ENCODE measurements at places on chromosomes 3 and 15.

DNA sequence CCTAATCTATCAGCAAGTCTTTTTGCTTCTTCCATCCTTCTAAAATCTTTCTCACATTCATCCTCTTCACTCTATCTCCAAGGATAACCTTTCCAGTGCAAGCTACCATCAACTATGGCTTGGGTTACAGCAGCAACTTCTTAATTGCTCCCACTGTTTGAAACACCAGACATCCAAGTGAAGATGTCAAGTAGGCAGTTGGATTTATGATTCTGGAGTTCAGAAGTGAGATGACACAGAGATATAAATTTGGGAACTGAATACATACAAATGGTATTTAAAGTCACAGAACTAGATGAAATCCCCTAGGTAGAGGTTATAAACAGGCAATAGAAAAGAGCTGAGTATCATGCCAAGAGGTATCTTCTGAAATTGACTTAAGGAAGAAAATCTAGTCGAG is 3.7 kb downstream of the UBR1 start:
- DNase-seq: no peak

GRCh38 chr3:30324587-30324986 is 281.8 kb upstream of the TGFBR2 start:
- no peak for DNase-seq

DNA sequence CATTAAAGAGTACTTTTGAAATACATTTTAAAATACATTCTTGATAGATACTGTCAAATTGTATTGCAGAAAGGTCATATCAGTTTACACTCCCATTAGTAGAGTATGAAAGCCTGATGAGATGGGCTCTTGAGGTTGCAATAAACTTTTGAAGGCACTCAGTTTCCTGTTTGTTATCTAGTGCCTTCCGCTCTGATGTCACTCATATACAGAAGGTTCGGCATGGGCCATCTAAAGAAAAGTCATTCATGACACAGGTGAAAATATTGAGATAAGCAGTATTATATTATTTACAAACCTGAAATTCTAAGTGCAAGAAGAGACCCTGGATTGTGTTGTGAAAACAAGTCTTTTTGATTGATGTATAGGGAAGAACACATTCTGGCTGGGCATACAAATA is 36.5 kb upstream of the DENND4A start:
- DNase-seq: no peak

- DNase-seq: no peak
Observed at GRCh38 chr15:49876401-49877038, 242.5 kb downstream of the ATP8B4 start.

DNA sequence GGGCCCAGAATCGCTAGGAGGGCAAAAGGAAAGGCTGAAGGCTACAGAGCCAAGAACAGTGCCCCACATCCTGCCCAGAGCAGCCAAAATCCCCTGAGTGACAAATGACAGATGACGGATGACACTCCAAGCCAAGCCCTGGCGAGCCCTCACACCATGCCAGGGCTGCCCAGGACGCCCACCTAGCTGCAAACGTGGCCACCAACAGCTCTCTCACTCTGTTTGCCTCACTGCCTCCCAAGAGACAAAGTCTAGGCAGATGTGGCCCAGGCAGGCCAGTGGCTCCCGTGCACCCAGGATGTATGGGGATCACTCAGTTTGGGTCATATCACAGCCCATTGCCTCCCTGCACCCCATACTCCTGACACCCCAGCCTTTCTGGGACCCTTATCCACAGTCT is 270.1 kb upstream of the NSMCE3 start:
- DNase-seq: no peak

DNA sequence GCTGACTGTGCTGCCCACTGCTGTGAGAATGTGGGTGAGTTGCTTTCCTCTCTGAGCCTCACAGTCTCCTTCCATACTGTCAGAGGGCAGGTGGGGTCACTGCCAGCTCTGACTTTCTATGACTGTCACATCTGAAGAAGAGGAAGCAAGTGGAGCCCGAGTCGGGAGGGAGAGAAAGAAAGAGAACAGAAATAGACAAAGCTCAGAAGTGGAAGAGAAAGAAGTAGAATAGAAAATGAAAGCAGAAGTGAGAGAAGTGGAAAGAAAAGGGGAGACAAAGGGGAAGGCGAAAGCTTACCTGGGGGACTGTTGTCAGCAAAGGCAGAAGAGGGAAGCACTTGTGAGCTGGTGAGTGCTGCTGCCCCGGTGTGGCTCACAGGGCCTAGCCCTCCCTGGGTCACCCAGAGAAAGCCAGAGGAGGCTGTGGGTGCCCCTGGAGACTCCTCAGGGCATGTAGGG is 57.9 kb downstream of the EPHB1 start:
- DNase-seq: no peak

GRCh38 chr3:41955192-41955591 is 6.7 kb downstream of the ULK4 start:
- no peak for DNase-seq

- no peak for DNase-seq
Observed at GRCh38 chr3:111588527-111588926, 6.6 kb downstream of the ZBED2 start.

- DNase-seq: no peak
Observed at GRCh38 chr3:192858849-192859585, 58.6 kb downstream of the MB21D2 start.

- DNase-seq: no peak
Observed at GRCh38 chr3:83426300-83426699, 1532.5 kb upstream of the CADM2 start.

DNA sequence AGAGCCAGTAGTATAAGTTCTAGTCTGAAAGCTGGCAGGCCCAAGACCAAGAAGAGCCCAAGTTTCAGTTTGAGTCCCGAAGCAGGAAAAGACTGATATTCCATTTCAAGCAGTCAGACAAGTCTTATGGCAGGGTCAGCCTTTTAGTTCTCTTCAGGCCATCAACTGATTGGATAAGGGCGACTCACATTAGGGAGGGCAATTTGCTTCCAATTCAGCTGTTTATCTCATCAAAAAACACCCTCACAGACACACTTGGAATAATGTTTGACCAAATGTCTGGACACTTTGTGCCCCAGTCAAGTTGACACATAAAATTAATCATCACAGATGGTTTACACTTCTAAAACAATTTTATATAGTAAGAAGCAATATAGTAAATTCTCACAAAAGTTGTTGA is 69.7 kb downstream of the UBE2E2 start:
- no peak for DNase-seq

DNA sequence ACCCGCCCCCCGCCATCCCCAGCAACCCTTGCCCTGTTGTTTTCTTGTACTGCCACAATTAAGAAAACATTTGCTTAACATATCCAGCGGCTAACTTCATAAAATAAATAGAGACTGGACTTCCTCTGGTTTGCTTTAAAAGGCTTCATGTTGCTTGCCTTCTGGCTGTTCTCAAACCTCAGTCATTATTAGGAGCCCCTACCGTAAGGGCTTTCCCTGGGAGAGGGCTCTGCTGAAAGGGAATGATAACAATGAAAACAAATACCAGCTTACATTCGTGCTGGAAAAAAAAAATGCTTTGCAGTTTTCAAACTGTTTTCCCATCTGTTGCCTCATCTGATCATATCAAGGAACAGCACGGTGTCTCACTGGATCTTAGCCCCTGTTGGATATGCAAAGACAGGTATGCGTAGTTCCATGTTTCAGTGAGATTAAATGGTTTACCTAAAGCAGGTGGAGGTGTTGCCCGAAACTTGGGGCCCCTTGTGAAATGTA is 77.2 kb upstream of the VGLL4 start:
- DNase-seq: no peak

DNA sequence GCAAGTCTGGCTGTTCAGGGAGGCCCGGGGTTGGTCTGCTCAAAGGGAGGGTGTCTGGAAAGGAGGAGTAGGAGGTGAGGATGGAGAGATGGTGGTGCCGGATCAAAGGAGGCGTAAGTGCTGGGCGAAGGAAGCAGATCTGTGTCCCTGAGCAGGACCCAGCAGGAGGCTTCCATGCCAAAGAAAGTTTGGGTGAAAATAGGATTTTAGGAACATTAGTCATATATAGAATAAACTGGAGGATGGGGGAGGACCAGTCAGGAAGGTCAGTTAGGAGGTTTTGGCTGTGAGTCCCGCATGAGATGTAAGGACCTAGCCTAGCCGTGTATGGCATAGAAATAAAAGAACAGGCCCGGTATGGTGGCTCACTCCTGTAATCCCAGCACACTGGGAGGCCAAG is 28.6 kb upstream of the VPS8 start:
- no peak for DNase-seq

DNA sequence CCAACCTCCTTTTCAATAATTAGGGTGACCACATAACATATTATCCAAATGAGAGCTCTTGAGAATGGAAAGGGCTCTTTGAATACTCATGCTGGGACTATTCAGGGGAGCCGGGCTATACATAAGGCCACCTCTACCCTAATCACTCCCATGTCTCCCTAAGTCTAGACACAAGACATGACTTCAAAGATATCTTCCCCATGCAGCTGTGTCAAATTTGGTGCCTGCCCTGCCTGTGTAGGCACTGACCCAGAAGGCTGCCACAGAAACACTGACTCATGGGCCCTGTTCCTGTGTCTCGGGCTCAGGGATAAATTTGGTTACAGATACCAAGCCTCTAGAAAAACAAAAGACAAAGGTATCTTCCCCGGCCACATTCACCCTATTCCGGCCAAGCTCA is 70.3 kb downstream of the MYLK start:
- no peak for DNase-seq

Measured in hematopoietic multipotent progenitor cell (in vitro differentiated cells).